ENCODE measurements at places on chromosomes 3 and 15.
A peak's percentile ranks its signal among the peaks of the same experiment; 100 is the strongest.

- peak; percentile 87 for DNase-seq
Observed at GRCh38 chr15:70299931-70300869, 202.5 kb upstream of the TLE3 start.

GRCh38 chr3:123375014-123375940 lies 73.6 kb downstream of the ADCY5 start:
- no peak for DNase-seq

GRCh38 chr15:80308002-80308401 lies 56.0 kb upstream of the CTXND1 start:
- no peak for DNase-seq

DNA sequence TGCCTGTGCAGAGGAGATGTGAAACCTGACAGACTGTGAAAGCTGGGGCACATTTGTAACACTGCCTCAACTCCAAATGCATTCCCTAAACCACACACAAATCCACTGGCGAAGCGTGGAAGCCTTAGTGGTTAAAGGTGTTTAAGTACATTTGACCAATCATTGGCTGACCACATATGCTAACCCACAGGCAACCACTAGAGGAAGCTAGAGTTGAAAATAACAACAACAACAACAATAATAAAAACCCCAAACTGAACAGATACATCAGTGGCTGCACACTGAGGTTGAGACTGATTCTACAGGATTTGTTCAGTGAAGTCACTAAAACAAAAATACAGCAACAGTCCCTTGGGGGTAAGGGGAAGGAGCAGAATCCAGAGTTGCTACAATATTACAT lies 129.7 kb downstream of the TJP1 start:
- no peak for DNase-seq

DNA sequence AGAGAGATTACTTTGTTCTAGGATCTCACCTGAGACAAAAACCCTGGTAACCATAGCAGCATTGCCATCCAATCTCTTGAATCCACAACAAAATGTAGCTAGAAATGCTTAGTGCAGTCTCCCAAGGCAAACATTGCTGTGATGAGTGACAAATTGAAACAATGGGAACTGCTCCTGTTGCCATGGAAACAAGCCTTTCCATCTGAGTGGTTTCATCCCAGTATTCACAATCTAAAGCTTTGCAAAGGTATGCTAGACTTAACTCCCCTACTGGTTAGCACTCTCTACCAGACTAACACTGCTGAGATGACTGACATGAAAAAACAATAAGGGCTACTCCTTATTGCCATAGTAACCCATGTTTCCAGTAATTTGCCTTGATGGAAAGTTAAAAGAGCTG lies 172.6 kb upstream of the CNTN3 start:
- no peak for DNase-seq

DNA sequence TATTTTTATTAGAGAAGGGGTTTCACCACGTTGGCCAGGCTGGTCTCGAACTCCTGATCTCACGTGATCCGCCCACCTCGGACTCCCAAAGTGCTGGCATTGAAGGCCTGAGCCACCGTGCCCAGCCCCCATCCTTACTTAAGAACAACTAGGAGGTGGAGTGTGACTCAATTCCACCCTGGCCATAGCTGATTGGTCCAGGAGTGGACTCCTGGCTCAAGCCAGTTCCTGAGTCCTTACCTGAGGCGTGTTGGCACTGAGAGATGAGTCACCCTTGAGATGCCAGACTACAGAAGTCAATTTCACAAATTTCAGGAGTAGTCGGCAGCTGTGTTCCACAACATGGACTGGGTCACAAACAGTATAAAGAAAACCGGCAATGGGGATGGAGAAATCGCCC lies 124.2 kb downstream of the SHQ1 start:
- no peak for DNase-seq

DNA sequence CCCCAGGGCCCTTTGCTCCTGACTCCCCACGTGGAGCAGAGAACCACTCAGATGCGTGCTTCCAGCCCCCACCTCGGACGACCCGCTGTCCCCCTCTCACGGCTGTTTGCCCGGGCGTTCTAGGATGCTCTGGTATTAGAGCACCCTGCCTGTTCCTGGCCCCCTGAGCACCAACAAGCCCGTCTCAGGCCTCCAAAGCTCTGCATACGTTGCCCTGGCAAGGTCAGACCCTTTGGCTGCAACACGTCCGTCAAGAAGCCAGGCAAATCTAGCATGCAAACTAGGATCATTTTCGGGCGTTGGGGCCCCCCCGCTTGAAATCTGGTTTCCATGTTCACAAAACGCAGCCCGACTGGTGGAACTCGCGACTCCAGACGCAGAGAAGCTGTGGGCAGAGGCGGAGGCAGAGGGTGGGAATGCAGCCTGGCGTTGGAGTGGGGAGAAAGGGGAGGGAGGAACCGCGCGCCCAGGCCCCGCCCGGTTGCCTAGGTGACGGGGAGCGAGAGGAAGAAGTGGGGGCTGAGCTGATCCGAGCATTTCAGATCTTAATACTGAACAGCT lies 86.2 kb upstream of the PIAS1 start:
- DNase-seq: no peak

GRCh38 chr15:45637552-45638033 lies 2.8 kb downstream of the SQOR start:
- DNase-seq: peak; percentile 67

DNA sequence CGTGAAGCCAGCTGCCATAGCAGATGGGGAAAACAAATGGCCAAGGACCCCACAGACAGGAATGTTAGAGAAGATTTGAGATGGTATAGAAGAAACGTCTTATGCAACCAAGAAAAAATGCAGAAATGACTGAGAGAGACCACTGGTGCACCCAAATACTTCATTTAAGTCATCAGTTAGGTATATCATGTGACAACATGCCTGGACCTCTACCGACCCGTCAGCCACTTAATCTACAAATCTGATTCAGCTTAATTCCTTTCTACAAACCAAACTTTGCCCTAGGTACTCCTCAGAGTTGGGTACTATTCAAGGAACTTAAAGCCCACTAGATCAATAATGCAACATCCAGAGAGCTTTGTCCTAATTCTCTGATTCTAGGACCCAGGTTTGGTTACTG lies 126.0 kb upstream of the UBE2E2 start:
- no peak for DNase-seq

DNA sequence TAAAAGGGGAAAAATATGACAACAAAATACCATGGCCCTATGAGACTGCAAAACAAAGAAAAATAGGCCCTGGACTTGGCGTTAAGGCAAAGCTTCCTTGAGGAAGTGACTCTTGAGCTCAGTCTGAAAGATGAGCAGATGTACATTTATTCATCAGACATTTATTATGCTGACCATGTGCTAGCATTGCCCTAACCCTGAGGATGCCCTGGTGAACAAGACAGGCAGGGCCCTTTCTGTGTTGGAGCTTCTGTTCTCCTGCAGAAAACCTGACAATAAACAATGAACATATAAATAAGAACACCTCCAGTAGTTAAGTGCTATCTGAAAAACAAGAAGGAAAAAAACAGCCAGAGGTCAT lies 12.4 kb downstream of the TF start:
- DNase-seq: no peak

DNA sequence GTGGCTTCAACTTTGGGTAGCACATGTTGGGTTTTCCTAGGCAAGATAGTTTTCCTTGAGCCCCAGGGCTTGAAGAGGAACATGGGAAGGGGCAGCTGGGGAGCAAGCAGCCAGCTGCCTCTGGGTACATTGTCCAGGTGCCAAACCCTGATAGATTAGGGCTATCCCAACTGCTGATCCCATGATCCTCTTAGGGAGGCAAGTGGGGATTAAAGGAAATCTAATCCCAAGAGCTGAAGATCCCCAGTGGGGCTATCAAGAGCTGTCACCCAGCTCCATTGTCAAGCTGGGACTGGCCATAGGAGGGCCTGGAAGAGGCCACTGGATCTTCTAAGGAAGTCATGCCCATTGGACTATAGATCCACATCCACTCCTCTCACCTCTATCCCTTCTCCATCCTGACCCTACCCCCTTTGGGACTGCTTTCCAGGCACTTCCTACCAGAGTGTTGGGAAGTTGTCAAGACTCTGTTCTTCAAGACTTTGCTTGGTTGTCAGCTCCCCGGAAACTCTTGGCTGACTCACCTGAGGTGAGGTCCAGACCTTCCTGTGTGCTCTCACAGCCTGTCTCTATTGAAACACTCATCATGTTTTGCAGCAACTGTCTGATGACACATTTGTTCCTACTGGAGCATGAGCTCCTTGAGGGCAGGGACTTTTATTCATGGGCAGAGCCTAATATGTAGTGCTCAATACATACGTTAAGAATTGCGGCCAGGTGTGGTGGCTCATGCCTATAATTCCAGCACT lies 5.9 kb downstream of the CAMK2N2 start:
- DNase-seq: no peak

DNA sequence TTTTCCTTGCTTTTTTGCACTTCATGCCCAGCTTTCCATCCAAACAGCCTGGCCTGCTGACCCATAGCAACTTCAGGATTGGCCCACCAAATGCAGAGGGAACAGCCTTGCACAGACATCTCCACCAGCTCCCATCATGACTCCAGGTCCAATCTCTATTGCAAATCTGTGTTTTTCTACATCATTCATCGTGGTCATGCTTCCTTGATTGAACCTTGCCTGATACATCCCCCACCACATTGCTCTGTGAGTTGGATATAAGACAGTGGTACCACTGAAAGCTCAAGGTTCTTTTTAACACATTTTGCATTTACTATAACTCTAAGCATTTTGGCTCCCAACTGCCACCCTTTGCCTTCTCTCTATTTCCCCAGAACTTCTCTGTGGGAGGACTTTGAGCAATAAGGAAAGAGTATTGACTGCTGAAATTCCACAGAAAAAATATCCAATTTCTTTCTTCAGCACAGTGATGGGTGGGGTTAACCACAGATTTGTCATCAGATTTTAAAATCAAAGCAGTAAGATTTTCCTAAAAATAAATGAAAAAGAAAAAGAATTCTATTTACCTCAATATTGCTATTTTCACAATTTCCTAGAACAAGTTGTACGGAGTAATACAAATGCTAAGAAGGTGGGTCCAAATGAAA lies 114.6 kb upstream of the GALNT15 start:
- no peak for DNase-seq

DNA sequence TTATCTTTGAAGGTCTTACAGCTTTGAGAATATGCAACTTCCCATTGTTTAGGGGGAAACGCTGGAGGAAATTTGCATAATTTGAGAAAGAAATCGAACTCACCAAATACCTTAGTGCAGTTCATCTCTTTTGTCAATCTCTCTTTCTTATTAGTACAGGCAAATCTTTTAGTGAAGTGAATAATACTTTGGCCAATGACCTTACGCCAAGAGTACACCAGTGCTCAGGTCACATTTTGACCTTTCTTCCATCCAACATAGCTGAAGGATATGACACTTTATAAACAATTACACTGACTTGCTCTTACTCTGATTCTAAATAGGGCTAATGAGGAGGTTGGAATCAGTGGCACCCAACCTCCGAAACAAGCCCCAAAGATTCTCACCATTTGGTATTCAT lies 494.8 kb downstream of the FOXP1 start:
- DNase-seq: no peak

- DNase-seq: no peak
Observed at GRCh38 chr3:39917065-39917773, 107.8 kb downstream of the MYRIP start.

GRCh38 chr3:81869382-81869781 lies 107.9 kb upstream of the GBE1 start:
- no peak for DNase-seq

DNA sequence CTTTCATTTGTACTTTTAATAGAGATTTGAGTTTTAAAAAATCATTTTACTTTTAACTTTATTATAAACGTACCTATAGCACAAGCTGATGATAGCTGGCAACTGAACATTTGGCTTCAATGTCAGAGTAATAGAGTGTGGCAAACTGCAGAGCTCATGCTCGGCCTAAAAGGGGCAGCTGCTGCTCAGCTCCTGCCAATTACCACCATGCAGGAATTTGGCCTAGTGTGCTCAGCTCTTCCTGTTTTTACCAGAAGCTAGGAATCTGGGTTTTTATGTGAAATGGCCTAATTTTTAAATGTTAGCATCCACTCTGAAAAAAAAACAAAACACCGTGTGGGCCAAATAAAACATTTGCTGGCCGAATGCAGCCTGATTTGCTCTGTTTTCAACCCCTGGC lies 1.8 kb downstream of the IFT122 start:
- DNase-seq: no peak

DNA sequence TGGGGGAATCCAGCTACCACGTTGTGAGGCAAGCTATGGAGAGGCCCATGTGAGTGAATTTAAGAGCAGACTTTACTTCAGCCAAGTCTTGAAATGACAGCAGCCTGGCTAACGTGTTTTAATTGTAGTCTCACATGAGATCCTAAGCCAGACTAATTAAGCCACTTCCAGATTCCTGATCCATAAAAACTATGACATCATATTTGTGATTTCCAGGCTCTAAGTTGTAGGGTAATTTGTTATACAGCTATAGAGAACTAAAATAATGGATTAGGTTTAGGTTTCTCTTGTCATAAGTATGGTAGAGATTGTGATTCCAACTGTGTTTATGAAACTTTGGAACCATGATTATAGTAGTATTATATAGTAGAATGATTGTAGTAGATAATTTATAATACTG lies 329.5 kb downstream of the DOCK3 start:
- no peak for DNase-seq

DNA sequence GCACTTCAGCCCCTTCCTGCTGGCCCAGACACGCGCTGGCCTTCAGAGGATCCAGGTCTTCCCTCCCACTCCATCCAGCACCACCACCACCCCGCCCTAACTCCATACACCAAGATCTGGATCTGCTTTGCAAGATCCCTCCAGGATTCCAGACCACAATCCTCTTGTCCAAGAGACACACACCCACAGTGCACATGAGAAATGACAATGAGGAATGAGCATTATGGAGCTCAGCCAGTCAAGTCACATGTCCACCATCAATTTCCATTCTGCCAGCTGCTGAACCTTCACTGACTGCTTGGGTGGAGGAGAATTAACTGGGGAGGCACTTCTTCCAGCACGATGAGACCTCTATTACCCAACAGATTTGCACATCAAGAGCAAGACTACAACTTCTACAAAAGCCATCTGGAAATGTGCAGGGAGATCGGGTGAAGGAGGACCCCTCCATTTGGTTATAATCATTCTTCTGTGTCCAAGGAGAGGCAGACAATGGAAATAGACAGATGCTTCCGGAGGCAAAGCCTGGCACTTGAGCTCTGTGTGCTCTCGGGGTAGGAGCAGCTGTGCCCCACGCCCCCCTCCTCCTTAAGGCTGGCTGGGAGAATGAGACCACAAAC lies 12.3 kb upstream of the SPATA12 start:
- DNase-seq: no peak

GRCh38 chr15:40336744-40337122 lies 4.0 kb downstream of the CCDC9B start:
- no peak for DNase-seq

Data from GM18507 (cell line).